ENCODE measurements at places on chromosomes 6 and 20.

DNA sequence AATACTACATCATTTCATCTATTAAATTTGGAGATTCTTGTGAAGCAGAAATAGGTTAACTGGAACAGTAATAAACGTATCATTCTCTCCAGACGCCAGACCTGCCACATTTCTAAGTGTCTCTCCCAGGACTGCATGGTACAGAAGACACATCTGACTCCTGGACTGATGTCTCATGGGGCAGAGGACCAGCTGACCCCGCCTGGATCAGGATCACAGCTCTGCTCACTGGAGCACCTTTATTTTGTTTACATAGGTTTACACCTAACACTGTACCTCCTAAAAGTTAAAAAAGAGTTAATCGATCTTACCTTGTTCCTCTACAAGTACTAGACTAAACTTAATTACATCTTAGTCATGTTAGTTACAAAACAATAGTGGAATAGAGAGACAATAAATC lies 11.2 kb downstream of the OVOL2 start:
- no peak for DNase-seq

DNA sequence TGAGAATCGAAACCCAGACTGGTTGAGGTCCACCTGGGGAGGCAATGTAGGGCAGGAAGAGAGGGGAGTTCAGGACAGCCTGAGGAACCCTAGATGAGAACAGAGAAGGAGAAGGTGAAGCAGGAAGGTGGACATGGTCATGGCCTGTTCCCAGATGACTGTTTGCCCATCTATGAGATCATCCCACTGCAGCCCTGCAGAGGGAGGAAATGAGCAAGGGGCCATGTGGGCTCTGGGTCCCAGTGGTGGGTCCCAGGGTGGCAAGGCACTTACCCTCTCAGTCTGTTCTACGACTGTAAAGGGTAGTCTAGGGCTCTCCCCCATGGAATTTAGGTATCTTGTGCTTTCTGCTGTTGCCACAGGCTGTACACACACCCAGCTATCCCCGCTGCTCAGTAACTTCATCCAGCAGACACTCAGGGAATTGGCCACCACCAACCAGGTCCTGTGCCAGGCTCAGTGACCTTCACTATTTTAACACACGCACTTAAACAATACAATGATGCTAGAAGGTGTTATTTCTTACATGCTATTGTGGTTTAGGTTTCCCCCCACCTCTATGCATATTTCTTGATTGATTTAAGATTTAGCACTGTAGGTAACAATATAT lies 89.8 kb downstream of the TOX2 start:
- DNase-seq = no peak

DNA sequence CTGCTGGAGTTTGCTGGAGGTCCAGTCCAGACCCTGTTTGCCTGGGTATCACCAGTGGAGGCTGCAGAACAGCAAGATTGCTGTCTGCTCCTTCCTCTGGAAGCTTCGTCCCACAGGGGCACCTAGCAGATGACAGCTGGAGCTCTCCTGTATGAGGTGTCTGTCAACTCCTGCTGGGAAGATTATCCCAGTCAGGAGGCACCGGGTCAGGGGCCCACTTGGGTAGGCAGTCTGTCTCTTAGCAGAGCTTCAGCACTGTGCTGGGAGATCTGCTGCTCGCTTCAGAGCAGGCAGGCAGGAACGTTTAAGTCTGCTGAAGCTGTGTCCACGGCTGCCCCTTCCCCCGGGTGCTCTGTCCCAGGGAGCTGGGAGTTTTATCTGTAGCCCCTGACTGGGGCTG lies 96.8 kb upstream of the SLC35F1 start:
- DNase-seq = no peak

DNA sequence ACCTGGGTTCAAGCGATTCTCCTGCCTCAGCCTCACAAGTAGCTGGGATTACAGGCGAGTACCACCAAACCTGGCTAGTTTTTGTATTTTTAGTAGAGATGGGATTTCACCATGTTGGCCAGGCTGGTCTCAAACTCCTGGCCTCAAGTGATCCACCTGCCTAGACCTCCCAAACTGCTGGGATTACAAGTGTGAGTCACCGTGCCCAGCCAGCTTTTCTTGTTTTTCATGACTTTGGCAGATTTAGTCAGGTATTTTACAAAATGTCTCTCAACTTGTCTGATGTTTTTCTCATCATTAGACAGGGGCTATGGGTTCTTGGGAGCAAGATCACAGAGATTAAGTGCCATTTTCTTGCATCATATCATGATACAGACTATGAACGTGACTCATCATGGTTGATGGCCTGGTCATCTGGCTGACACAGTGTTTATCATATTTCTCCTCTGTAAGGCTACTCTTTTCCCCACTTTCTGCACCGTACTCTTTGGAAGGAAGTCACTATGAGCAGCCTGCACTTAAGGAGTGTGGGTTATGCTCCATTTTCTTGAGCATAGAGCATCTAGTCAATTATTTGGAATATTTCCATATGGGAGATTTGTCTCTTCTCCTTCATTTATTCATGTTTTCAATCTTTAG lies 67.8 kb downstream of the RNF182 start:
- no peak for DNase-seq

DNA sequence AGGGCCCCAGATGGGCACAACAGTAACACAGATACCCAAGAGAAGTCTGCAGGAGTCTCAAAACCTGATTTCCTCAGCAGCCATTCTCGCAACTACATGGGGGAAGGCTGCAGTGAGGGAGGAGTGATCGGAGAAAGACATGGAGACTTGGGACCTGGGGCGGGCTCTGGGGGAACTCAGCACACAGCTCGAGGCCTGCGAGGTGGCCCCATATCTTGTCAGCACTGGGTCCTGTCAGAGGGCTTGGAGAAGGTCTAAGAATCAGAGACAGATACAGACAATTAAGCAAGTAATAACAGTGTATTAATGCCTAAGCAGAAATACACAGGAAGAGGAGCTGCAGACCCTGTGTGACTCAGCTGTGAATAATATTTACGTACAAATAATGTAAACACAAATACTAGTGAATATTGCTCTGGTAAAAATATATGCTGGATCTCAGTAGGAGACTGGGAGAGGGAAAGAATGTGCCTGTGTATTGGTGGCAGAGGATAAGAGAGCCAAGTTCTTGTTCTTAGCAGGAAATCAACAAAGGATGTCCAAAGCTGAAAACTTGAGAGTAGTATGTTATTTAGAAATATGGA lies 336.2 kb downstream of the ZFAND3 start:
- no peak for DNase-seq

GRCh38 chr6:13522656-13523055 lies 35.3 kb upstream of the GFOD1 start:
- no peak for DNase-seq

DNA sequence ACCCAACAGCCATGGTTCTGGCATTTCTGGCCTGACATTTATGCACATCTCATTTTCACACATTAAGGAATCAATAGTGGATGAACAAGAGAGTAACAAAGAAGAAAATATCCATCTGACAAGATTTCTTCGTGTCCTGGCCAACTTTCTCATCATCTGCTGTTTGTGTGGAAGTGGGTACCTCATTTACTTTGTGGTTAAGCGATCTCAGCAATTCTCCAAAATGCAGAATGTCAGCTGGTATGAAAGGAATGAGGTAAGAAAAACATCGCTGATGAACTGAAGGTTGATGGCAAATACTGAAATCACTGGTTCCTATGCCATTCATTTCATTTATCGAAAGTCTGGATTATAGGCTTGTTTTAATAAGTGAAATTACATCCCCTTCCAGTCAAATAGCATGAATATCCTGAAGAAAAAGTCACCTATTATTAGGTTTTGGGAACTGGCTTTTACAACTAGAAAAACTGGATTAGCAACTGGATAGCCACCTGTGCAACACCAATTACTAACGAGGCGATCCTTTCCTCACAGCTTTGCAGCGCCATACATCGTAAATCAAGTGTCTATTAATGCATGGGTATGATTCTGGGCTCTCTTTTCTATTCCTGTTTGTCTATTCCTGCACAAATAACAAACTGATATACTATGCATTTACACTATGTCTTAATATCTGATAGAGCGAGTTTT lies 50.2 kb upstream of the NOP56 start:
- DNase-seq = no peak

- DNase-seq = no peak
Observed at GRCh38 chr20:62472138-62472940, 3.5 kb downstream of the GATA5 start.

- DNase-seq = no peak
Observed at GRCh38 chr6:131745476-131745875, 34.7 kb upstream of the CTAGE9 start.

DNA sequence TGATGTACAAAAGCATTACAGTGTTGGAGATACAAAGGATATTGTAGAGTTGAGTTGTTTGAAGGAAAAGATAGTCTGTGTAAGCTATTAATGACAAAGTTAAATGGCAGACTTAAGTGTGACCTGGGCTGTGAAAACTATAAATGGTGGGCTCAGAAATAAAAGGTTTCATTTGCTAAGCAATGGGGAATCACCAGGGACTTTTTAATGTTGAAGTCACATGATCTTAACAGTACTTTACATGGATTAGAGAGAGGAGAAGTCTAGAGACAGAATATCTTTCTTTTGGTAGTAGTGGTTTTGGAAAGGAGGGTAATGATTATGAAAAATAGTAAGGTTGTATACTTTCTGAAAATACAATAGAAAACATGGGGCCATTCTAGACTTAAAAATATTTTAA lies 67.1 kb downstream of the SCAF8 start:
- DNase-seq = no peak

- no peak for DNase-seq
Observed at GRCh38 chr6:28135393-28135792, 6.3 kb upstream of the ZKSCAN8 start.

DNA sequence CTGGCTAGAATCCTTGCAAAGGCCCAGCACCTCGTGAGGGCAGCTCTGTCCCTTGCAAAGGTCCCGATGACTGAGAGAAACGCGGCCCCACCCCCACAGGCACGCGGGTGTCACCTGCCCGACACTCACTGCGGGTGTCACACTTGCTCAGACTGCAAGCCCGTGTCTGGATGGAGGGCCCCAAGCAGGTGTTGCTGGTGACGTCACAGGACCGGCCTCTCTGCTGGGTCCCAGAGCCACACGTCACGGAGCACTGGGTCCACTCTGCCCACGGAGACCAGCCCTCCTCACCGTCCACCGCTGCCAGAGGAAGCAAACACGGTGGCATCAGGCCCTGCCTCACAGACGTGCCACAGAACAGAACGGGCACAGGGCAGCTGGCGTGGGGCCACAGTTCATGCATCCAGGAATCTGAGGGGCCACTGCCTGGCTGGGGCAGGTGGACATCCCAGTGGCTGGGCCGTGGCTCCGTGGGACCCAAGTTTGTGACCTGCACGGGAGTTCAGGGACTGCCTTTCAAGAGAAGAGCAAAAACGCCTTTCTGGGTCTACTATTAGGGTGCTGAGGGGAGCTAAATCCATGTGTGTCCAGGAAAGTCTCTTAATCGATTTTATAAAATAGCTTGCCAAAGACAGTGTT lies 16.0 kb downstream of the THBS2 start:
- DNase-seq = no peak

DNA sequence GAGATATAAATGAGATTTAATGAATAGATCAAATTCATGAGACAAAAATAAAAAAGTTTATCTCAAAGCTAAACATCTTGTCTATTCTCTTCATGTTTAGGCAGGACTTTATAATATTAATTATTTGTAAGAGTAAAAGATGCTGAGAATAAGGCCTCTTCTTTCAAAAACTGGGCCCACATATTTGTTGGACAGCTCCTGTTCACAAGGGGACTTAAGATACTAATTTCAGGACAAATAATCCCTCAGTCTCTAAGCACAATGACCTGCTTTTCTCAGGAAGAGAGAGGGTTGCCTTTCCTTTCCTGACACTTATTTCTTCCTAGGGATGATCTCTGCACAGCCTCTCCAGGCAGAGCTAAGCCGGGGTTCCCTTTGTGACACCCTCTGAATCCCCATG lies 43.3 kb downstream of the NOX3 start:
- no peak for DNase-seq

DNA sequence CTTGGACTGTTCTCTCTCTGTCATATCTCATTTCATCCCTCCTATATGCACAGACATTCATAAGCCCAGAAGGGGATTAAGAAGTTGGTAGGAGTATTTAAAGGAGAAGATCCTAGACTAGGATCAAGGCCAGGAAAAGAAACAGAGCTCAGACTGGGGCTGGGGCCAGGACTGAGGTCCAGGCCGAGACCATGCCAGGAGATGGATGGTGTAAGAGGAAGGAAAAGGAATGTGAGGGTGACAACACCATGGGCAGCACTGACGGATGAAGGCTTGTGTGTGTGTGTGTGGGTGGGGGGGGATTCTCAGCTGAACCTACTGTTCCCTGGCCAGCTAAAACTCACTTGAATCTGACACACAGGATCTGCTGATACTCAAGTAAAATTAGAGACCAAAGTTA lies 182.1 kb downstream of the KIF6 start:
- no peak for DNase-seq

GRCh38 chr6:32833664-32834063 lies 4.9 kb downstream of the TAP2 start:
- DNase-seq = no peak

DNA sequence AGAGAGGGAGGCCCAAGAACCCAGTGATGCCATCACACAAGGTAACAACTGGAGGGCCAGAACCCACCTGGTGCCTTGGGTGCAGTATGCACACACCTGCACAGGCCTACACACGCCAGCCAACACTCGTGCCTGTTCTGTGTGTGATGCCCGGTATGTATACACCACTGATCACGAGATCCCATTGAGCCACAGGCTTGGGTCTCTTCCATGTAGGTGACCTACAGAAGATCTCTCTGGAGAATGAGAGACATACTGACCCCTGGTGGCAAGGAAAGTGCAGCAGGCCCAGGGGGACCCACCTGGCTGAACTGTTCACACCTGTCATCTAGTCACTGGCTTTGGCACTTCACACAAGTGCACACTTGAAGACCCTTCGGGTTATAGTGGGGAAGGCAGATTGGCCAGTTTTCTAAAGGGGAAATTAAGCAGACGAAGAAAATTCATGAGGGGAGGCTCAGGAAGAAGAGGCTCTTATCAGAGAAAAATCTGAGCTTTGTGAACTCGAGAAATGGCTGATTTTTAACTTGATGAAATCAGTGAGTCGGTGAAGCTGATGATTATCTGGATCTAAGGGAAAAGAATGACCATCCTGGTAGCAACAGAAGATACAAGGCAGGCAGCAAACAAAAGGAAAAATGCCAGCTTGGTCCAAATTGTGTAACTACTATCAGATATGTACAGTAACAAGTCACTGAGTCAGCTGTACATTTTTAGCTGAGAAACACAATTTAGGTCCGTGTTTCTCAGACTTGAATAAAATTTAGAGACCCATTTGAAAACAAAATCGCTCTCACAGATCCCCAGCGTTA lies 69.1 kb upstream of the PBOV1 start:
- peak; percentile 61 for DNase-seq

GRCh38 chr6:54730767-54731630 lies 115.6 kb upstream of the FAM83B start:
- DNase-seq = no peak

DNA sequence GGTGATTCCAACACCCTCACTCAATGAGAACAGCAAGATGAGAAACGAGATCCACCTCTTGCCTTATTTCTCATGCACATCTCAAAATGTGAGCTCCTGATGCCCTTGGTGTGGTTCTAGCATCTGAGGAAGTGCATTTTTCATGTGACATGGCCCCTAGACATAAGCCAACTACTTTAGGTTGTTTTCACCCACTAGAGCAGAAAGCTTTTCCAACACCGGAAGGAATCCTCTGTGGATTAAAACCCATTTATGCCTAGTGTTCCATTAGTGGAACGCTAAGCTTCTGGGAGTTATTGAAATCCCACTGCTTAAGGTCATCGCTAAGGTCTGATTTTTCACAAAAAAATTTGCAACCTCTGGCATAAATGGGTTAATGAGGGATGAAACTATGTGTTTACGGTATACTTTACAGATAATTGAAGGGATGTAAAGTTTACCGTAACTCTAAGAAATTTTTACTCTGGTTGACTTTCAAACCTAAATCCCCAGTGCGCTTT lies 24.0 kb downstream of the CYP24A1 start:
- DNase-seq = no peak

Data from breast epithelium (tissue), 4 donors.